ENCODE measurements at places on chromosomes 6 and 20.

DNA sequence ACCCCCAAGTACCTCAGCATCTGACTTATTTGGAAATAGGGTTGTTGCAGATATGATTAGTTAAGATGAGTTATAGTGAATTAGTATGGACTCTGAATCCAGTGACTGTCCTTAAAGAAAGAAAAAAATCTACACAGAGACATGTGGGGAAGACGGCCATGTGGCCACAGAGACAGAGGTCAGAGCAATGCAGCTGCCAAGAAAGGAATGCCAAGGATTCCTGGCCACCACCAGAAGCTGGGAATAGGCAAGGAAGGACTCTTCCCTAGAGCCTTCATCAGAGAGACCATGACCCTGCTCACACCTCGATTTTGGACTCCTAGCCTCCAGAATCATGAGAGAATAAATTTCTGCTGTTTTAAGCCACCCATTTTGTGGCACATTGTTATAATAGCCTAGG lies 81.8 kb downstream of the FYN start:
- DNase-seq = peak; percentile 69

DNA sequence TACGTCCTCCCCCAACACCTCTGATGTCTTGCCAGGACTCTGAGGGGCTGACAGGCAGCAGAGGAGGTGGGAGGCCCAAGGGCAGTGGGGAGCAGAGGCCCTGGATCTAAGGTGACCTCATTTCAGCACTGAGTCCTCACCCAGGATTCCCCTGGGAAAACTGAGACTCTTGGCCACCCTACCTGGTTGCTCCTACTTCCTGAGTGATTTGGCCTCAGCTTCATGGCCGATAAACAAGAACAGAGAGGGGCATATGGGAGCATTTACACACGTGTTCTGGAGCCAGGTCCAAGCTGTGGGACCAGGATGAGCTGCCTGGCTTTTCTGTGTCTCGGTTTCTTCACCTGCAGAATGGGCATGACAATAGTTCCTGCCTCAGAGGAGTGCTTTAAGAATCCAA lies 133.8 kb downstream of the ANKRD60 start:
- DNase-seq = no peak

DNA sequence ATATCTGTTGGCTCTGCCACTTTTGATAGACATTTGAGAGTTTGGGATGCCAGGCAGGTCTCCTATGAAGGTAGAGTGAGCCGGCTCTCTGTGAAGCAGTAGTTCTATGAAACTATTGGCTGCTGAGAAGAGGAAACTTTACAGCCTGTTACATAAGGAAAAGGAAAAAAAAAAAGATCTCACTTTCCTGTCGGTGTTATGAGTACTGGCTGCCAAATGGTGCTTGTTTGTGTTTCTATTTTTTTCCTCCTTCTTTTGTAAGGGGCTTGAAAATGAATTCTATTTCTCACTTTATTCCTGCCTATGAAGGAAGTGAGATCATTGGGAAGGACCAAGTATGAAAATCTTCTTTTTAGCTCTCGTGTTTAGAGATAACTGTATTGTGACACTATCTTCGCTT lies 73.1 kb upstream of the CLDN20 start:
- DNase-seq = no peak

- DNase-seq = no peak
Measured at GRCh38 chr6:10463491-10464481, 48.9 kb upstream of the TFAP2A start.

DNA sequence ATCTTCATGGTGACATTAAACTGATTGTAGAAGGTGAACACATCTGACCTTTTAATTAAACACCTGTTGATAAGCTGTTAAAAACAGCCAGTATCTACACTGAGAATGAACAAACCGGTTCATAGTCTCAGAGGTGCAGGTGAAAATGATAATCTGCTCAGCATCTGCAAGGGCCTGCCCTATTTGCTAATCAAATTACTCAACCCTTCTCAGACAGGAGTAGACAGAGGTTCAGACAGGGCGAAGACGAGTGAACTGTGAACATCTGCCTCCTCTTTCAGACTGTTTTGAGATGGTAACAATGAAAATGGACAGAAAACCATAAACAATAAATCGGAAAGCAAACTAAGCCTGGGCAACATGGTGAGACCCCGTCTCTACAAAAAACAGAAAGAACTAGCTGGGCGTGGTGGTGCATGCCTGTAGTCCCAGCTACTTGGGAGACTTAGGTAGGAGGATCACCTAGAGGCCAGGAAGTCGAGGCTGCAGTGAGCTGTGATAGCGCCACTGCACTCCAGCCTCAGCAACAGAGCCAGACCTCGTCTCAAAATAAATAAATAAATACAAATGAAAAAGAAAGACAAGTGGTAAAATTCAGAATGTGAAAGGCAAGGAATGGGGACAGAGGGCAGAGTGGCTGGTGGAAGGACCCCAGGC lies 55.9 kb downstream of the NINL start:
- DNase-seq = no peak

DNA sequence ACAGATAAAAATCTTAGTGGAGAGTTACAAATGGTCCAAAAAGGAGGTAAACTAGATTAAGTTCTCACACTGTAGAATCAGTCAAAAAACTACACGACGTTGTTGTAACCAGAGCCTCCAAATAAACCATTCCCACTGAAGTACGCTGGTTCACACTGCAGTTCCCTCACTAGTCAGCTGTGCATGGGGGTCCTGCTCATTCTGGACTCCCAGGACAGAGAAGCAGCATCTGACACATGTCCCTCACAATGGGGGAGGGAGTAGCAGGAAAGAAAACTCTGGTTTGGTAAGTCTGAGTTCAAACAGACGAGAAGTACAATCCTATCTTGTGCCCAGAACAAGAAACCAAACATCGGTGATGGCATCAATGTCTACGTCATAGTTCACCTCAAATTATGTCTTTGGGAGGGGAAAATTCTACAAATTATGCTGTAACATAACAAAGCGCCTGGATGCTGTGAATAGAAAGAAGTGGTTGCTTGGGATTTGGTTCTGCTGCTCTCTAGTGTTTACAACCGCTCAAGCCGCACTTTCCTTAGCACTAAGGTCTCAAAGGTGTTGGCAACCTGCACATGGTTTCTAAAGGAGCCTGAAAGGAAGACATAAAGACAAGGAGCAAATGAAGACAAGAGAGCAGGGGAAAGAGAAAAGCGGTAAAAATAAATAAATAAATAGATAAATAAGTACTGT lies 208.0 kb downstream of the GMDS start:
- DNase-seq = peak; percentile 61

GRCh38 chr20:48722737-48723191 lies 105.0 kb downstream of the PREX1 start:
- no peak for DNase-seq

GRCh38 chr6:10609038-10609437 lies 85.4 kb downstream of the C6orf52 start:
- DNase-seq = no peak
